ENCODE measurements at places on chromosomes 5 and 9.

GRCh38 chr5:15385037-15385436 lies 114.9 kb upstream of the FBXL7 start:
- DNase-seq, result no peak

DNA sequence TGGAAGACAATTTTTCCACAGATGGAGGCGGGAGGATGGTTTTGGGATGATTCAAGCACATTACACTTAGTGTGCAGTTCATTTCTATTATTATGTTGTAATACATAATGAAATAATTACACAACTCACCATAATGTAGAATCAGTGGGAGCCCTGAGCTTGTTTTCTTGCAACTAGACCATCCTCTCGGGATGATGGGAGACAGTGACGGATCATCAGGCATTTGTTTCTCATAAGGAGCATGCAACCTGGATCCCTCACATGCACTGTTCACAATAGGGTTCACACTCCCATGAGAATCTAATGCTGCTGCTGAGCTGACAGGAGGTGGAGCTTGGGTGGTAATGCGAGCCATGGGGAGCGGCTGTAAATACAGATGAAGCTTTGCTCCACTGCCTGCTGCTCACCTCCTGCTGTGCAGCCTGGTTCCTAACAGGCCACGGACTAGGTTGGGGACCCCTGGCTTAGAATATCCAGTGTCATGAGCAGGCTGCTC lies 1.6 kb downstream of the STKLD1 start:
- no peak for DNase-seq

DNA sequence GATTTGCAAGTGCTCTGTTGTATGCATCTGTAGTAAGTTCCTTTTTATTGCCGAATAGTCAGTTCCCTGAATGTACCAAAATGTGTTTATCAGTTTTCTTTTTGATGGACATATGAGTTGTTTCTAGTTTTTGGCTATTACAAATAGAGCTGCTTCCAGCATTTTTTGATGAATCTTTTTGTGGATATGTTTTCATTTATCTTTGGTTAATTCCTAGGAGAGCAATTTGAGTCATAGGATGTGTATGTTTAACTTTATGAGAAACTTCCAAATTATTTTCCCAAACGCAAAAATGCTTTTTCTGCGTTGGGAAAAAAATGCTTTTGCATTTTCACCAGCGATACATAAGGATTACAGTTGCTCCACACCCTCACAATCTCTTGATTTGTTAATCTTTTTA lies 287.7 kb downstream of the FER start:
- no peak for DNase-seq

GRCh38 chr9:90029996-90030395 lies 425.2 kb downstream of the GADD45G start:
- no peak for DNase-seq

DNA sequence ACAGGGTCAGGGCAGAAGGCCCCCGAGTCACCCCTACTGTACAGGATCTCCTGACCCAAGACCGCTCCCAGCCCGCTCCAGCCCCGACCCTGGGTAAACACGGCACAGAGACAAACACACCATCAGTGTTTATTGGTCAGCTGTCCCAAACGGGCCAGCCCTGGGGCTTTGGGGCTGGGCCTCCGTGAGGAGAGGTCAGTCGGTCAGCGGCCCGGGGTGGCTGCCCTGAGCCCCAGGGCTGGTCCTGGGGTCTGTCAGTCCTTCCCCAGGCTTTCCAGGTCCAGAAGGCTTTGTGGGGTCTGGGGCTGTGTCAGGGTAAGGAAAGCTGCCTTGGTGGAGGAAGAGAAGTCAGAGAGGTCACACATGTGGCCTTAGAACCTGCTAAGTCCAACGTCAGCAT lies 2.7 kb downstream of the DPM2 start:
- DNase-seq, result no peak

- DNase-seq, result no peak
Observed at GRCh38 chr5:15864536-15865215, 314.9 kb downstream of the MARCHF11 start.

- DNase-seq, result no peak
Observed at GRCh38 chr5:135556620-135557019, 20.9 kb upstream of the NEUROG1 start.

DNA sequence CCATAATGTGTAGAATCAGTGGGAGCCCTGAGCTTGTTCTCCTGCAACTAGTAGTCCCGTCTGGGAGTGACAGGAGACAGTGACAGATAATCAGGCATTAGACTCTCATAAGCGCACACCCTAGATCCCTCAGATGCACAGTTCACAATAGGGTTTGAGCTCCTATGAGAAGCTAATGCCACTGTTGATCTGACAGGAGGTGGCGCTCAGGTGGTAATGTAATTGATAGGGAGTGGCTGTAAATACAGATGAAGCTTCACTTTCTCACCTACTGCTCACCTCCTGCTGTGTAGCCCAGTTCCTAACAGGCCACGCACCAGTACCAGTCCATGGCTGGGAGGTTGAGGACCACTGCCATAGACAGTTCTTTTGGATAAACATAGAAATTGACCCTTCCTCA lies 188.7 kb downstream of the ROR2 start:
- no peak for DNase-seq

GRCh38 chr9:125844611-125845010 lies 97.4 kb downstream of the PBX3 start:
- DNase-seq, result no peak

- no peak for DNase-seq
Observed at GRCh38 chr5:141135718-141136266, 786 bp downstream of the PCDHB5 start.

DNA sequence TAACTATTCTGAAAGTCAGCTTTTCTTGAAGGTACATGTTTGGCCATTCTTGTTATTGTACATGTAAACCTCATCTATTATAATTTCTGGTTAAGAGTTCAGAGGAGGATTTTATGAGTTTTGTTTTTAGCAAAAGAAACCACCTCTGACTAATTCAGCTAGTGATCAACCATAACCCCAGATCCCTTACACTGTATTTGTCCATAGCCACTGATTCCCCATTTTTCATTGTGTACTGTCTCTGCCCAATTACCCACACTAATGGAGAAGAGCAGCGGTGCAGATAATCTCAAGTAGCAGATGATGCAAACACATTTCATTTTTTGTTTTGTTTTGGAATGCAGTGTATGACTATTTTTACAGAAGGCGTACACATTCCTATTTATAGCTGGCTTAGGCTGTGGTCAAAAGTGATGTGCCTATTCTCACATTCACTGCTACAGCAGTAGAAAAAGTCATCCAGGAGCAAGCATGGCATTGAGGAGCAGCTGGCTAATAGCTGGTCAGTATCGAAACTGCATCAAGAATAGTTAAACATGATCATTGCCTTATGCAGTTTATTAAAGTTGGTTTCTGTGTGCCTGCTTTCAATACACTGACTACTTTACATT lies 988.3 kb downstream of the DTWD2 start:
- DNase-seq, result no peak

- no peak for DNase-seq
Observed at GRCh38 chr5:181195249-181195761, 9.7 kb downstream of the TRIM7 start.

- DNase-seq, result no peak
Observed at GRCh38 chr9:36191686-36192085, 965 bp downstream of the CLTA start.

Measured in stimulated activated CD4-positive, alpha-beta T cell treated with anti-CD3 and anti-CD28 coated beads, TNF-alpha, amount 100 ng/mL, for 24 hours (primary cell).